T follicular helper cell (primary cell): ENCODE measurements at places on chromosomes 6 and 20.

DNA sequence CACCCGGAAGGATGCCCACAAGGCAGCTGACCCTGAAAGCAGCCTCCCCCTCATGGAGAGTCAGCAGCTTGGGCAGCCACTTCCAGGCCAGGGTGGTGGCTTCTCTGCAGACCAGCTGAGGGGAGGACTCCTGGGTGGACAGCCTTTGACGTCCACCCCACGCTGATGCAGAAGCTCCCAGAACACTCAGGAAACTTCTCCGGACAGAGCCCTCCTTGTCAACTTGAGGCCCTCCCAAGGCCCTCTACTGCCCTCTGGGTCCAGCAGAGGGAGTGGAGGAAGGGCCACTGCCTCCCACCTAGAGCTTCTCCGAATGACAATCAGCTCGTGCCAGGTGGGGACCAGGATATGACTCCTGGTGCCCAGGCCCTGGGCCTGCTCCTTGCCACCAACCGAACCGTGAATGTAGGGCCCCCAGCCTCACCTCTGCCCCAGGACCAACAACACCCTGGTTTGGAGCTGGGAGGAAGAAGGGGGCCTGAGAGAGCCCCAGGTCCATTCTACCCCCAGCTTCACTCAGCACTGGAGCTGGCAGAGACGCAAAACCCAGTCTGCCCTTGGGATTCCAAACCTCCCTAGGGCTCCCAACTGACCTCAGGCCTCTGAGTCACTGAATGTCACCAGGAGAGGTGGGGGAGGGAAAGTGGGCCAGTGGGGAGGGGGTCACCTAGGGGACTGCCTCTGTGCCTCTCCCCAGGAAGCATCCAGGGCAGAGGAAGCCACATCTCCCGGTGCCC lies 10.9 kb upstream of the SLC22A7 start:
- no peak for DNase-seq

DNA sequence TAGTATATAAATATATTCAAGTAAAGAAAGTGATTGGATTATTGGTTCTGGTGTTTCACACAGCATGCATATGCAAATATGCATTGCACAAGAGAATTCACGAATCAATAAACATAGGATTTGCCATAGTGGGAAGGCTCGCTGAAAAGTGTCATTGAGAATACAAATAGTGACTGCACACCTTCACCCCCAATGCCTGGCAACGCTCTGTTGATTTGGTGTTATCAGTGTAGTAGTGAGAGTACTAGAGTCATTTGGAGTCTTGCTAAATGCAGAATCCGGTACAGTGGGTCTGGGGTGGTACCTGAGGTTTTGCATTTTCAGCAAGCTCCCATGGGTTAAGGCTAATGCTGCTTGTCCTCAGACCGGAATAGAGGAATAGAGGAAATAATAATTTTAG lies 49.7 kb upstream of the NAA20 start:
- no peak for DNase-seq

DNA sequence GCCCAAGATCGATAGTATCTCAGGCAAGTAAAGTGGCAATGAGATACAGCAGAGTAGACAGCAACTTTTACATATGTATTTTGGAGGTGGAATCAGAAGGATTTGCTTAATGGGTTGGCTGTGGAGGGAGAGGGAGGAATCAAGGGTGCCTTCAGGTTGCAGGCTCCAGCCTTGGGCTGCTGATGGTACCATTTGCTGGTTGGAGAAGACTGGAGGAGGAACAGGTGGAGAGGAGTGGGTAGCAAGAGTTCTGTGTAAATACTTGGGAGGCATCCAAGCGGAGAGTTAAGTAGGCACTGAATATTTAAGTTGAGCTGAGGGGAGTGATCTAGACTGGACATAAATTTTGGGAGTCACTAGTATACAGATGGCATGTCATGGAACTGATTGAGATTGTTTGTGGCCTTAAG lies 5.2 kb downstream of the BICRAL start:
- no peak for DNase-seq

- DNase-seq: no peak
Measured at GRCh38 chr6:79196912-79197311, 37.6 kb downstream of the HMGN3 start.

DNA sequence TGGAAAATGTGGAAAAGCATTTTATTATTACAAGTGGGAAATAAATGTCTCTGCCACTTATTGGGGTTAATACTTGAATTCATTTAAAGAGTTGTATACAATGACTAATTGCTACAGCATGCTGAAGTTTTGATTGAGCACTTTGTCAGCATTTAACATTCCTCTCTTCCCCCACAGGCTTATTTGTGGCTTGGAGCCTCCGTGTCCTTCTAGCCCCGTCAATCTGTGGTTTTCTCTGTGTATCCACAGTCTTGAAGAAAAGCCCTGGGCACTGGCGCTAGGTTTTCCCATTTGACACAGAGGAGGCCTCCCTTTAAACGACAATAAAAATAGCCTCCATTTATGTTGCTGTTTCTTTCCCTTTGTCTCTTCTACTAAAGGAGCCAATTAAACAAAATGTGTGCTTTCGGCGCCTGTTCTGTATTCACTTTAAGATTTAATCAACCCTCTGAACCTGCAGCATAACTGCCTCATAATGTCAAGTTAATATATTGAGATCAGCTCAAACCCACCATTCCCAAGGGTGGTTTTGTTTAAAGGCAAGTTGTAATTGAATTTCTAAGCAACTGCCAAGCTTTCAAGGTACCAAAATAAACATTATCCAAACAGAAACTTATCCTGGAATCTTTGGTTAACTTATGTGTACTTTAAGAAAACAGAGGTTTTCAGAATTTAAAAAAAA lies 326.6 kb upstream of the RNF24 start:
- no peak for DNase-seq

DNA sequence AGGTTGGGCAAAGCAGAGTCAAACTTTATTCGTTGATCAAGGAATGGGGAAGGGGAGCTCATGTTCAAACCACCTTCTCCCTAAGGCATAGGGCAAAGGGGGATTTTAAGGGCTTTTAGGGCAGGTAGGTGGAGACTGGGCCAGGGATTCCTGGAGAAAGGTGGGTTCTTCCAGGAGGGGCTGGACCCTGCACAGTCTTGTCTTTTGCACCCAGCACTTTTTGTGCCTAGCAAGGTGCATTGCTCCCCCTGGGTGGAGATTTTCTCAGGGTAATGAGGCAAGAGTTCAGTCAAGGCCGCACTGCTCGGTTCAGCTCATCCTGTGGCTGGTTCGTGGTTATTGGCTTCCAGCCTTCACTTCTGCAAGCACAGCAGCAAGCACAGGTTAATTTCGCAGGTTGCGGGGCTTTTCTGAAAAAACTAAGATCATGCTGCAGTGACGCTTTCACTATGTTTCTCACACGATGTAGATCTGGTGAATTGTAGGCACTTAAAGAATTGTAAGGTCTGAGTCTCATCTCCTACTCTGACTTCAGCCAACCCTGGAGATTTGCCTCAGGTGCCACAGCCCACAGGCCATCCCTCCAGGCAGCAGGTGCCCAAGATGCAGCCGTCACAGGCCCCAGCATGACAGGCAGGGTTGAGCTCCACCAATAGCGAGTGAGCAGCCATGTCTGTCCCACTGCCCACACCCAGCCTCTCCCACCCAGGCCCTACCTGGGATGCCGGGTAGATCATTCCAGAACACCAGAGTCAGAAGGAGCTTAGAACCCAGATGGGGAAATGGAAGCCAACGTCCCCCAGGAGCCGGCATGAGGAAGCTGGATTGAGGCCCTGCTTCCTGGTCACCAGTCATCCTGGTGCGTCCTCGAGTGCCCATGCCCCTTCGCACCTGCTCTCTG lies 37.1 kb downstream of the SUN5 start:
- peak; percentile 38 for DNase-seq

GRCh38 chr20:31838646-31839292 lies 6.6 kb downstream of the FOXS1 start:
- DNase-seq: no peak

DNA sequence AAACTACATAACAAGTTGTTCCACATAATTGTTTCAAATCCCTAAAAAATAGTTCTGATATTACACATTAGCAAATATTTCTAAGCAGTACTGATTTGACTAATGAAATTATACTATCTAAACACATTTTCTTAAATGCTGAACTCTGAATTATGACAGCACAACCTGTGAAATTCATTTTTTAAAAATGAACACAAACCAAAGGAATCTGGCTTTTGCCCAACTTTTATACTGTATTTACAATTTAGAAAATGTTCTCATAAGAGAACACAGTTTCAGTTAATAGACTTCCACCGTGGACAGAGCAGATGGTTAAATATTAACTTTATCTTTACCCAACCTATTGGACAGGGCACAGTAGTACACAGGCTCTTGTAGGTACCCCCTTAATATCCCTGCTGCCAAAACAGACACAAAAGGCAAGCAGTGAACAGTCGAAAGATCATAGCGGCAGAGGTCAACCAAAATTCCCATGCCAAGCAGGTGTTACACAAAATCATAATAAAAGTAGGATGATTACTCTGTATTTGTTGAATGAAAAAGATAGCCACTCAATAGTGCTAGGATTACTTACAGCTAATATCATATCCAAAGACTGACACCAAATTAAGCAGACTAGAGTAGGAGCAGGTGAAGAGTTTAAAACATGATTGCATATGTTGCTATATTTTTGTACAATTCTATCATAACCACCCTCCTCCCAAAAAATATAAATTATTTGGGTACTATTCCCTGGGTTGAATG lies 122.5 kb downstream of the RNGTT start:
- no peak for DNase-seq

DNA sequence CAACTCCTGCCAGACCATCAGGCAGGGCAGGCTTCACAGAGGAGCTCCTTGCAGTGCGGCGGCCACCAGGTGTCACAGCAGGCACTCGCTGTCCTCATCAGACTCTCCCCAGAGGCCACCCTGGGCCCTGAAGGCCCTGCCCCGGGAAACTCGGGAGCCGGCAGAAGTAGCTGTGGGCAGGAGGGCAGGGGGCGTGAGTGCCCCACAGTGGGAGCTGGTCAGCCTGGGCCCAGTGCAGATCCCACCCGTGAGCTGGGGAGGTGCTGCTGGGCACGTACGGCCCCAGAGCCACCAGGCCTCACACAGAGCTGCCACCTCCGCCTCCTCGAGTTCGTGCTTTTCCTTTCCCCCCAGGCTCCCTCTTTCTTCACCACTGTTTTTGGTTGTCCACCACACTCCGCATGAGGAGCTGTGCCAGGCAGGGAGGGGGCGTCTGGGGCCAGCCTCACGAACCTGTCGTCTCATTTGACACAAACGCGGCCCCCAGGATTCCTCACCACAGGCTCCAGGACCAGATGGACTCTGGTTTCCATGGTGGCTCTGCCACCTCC lies 33.8 kb downstream of the FRMD1 start:
- DNase-seq: no peak

DNA sequence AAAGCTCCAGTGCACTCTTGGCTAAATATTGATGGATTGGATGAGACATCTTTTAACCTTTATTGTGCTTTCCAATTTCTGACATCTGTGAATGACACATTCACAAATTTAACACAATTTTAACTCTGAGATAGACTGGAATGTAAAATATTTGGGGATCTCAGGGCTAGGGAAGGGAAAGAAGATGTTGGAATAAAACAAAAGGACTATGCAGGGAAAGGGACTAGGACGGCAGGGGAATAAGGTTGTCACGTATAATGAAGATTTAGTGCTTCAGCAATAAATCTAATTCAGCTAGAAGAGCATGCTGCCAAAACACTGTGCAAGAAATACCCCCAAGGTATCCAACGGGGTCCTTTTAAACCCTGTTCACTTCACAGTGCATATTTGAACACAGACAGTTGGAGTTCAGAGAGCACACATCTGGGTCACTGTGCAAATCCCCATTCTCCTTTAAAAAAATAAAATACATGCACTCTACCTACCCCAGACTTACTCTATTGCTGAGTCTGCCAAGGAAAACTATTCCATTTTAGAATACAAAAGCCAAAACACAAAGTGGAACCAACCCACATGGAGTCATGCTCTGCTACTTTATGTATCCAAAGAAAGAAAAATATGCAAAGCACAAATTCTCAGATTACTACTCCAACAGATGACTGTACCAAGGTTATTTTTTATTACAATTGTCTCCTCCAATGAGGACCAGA lies 151.0 kb upstream of the RSPO3 start:
- DNase-seq: no peak

GRCh38 chr6:129795261-129795660 lies 65.9 kb downstream of the TMEM244 start:
- DNase-seq: no peak

DNA sequence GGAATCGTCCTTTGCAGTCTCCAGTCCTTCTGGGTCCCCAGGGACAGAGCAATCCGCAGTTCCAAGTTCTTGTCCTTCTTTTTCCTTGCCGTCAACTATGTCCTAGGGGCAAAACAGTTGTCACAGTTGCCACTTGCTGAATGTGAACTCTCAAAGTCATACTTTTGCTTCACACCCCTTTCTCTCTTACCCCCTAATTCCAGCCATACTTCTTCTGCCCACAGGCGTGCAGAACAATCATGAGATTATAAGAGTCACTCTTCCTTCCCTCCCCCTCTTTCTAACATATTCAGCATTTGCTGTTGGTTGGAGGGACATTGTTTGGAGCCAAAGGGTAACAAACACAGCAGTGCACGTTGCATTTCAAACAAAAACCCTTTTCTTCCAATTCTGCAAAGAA lies 74.4 kb downstream of the BCAS1 start:
- no peak for DNase-seq

- no peak for DNase-seq
Measured at GRCh38 chr6:40947876-40948526, 91.0 kb downstream of the UNC5CL start.

DNA sequence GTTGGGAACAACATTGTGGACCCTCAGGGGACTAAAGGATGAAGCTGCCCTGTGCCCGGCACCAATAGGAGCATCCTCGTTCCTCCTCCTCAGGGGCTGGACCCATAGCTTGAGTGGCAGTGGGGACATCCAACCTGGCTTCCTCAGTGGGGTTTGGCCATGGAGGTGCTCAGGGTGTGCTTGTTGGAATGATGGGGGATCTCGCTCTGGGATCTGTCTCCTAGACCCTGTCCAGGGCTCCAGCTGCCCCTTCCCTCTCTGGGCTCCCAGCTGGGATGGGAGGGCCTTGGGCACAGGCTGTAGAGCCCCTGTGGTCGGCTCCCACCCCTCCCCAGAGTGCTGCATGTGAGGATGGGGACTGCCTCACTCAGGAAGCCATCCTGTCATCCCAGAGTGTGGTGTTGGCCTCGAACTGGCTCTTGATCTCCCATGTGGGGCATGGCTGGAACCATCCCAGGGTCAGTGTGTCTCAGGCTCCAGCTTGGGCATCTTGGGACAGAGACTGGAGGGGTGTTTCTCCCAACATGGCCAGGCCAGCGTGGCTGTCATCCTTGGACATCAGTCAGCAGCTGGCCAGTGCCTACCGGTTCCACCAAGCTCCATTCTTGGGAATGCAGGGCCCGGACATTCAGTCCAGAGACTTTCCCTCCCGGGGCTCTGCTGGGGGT lies 9.5 kb upstream of the MYT1 start:
- no peak for DNase-seq

DNA sequence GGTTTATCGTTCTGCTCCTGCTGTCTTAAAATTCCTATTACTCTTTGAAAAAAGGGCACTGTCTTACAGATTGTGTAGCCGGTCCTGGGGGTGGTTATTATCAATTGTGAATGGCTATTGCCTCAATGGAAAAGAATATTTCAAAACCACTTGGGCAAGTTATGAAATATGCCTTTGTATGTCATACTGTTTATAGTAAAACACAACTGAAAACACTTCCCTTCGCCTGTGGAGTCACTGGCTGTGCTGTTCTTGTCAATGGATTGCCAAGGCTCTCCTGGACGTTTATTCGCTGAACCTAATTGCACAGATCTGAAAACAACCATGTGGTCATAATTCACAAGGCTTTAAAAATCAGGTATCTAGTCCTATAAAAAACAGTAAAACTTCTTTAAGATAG lies 47.8 kb upstream of the TAGAP start:
- no peak for DNase-seq
